Caco-2 (cell line): ENCODE measurements at places on chromosomes 1 and 21. TPM values are rescaled to one million over a fixed set of nuclear protein-coding genes. Genes with fewer than 3 reads are reported as not detected.

- DNase-seq = no peak
Measured at GRCh38 chr1:6730880-6731279, 29.3 kb upstream of the DNAJC11 start.

DNA sequence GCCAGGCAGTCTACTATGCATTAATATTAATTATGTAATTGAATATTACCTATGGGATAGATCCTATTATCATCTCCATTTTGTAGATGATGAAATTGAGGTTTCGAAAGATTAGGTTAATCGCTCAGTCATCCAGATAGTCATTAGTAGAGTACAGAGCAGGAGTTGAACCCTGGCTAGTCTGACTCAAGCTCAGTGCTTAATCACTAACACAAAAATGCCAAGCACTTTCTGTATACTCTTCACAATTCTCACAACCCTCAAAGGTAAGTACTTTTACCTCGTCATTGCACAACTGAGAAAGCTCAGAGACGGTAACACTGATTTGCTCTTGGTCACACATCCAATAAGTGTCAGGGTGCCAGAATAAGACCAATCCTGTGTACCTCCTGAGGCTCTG is 280.2 kb upstream of the PLXNA2 start:
- DNase-seq = no peak

GRCh38 chr1:58045094-58045705 is 501.3 kb downstream of the OMA1 start:
- DNase-seq = no peak

DNA sequence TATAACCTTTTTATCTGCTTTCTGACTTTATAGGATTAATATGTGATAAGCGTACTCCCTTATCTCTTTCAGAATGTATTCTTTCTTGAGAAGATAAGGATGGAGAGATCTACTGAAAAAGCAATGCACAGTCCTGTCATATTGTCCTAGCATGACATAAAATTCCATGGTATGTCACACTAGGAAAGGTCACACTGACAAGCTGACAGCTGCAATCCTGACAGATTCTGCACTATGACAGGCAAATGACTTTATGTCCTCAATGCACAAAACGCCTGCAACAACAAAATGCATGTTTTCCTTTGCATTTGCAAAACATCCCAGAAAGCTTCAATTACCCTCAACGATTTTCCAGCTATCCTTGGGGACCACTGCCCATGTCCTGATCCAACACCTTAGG is 393.8 kb downstream of the DSCAM start:
- no peak for DNase-seq

LY9 gene
- total RNA-seq = not detected in 2 replicates

COL24A1 gene
- 0.07 TPM in 1 of 2 replicates, not detected in the other for total RNA-seq

IQGAP3 gene
- 35.8 and 37.6 TPM in 2 replicates for total RNA-seq

POU3F1 gene
- not detected in 2 replicates for total RNA-seq

CHI3L2 gene
- total RNA-seq = not detected in 2 replicates
